Stimulated activated CD4-positive, alpha-beta T cell treated with anti-CD3 and anti-CD28 coated beads, Interleukin-1b, Interleukin-23, amount 100 ng/mL, for 24 hours (primary cell): ENCODE measurements at places on chromosomes 6 and 20.

- no peak for DNase-seq
These were observed 230.6 kb downstream of the TSHZ2 start for GRCh38 chr20:53202777-53203176.

GRCh38 chr20:21373436-21373835, 23.9 kb downstream of the NKX2-4 start:
- no peak for DNase-seq

DNA sequence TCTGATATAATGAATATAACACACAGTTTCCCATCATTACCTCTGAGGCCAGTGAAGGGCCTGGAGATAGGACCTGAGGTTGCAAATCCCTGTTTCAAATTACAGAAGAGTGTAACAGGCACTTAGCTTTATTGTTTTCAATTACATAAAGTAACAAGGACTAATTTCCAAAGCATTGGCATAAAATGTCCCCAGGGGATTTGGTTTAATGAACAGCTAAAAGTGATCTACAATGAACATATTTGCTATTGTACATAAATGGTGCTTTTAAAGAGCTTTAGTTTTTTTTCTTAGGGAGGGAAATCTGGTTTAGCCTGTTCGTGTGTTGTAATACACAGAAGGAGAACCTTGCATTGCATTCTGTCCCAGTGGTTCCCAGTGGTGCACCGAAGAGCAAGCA, 54.4 kb downstream of the HMGN3 start:
- DNase-seq: no peak

DNA sequence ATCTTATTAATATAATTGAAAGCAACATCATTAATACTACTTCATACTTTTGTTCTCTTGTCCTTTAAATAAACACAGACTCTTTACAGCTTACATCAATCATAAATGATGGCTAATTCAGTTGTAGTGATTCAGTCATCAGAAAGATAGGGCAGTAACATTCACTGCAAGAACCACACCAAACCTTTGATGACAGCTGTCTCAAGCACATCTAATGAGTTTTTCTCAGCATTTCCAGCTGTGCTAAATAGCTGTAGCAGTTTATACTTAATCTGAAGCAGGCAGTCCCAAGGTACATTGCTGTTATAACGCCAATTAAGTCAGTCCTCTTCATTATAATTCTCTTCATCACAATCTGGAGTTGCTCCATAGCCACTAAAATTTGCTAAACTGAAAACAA, 45.7 kb downstream of the PREP start:
- DNase-seq: no peak

- no peak for DNase-seq
These were observed 28.0 kb downstream of the STX11 start for GRCh38 chr6:144178323-144178722.

GRCh38 chr6:91600561-91600960, 1013.7 kb upstream of the MAP3K7 start:
- DNase-seq: no peak

GRCh38 chr6:5486214-5486613, 224.9 kb downstream of the FARS2 start:
- no peak for DNase-seq

GRCh38 chr6:142800240-142800639, 144.7 kb downstream of the HIVEP2 start:
- no peak for DNase-seq

DNA sequence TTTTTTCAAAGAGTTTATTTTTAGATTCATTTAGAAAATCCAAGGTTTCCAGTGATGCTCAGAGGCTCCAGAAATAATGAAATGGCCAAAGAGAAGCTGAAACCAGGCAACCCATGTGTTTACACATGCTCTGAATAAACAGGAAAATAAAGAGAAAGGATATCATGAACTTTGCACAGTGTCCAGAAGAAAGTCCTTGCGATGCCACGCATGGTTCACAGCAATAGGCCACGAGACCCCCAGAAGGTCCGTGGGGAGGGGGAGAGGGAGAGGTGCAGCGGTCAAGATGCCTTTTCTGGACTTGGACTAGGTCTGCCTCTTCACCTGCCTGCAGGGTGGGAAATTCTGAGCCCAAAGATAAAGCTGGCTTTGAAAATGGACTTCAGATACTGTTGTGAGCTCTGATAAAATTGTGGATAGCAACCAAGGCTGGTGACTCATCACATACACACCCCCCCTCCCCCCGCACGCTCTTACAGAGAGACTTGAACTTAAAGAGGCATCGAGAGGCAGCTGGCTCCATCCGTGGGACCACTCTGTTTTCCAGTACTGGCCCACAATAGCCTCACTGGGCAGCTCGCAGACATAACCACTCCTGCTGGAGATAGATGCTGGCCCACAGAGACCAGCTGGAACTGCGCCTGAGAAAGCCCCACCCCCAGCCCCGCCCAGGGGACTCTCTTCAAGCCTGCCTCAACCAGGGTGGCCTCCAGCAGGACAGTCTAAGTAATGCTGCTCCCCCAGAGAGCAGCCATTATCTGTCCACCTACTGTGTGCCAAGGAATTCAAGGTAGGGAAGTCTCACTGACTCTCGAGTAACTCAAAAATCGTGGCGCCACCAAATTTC, 21.2 kb upstream of the NFATC2 start:
- no peak for DNase-seq

GRCh38 chr20:38190936-38191371, 25.9 kb upstream of the TGM2 start:
- DNase-seq: no peak

DNA sequence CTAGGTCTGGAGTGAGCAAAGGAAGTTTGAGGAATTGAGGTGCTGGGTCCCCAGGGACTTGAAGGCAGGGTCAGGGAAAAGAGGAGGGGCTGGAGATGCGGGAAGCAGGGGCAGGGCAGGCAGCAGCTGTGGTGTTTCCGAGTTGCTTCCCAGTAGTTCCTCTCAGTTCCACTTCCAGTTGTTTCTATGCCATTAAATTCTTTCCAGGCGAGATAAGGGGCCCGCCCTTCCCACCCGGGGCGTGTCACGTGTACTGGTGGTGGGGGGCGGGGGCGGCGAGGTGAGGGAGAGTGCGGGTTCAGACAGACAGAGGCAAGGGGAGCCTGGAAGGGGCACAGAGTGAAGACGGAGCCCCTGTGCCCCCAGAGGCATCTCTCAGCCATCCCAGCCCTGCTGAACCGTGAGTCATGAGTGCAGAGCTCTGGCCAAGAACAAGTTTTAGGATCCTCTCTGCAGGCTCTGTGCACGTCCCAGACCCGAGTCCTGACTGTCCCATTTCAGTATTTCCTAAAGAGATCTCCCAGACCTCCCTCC, 977 bp downstream of the TNXB start:
- DNase-seq: no peak

GRCh38 chr6:2021713-2022125, 223.7 kb downstream of the GMDS start:
- DNase-seq: no peak

DNA sequence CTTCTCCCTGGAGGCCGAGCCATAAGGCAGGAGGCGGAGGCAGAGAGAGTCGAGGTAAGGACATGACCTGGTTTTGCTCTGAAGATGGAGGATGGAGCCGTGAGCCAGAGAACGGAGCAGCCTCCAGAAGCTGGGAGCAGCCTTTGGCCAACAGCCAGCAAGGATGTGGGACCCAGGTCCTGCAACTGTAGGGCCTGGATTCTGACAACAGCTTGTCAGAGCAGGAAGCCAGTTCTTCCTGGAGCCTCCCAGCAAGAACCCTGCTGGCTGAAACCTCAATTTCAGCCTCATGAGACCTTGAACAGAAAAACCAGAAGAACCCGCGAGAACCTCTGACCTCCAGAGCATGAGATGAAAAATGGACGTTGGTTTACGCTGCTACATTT, 13.4 kb upstream of the MRGBP start:
- DNase-seq: no peak

DNA sequence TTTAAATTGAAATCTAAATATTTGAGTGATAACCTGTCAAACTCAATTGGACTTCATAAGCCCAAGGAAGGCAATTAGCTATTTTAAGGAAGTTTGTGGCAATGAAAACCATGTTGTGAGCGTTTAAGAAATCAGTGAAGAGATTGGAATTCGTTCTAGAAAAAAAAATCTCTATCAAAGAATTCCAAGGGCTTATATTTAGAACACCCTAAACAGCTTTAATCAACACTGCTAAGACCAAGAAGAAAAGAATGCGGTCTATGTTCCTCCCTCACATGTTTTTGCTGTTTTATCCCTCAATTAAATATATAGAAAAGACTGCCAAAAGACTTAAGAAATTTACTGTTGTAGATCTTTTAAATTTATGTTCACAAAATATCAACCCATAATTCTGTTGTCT, 16.6 kb upstream of the ABRACL start:
- no peak for DNase-seq

GRCh38 chr6:138865480-138866109, 69.7 kb downstream of the ECT2L start:
- no peak for DNase-seq

DNA sequence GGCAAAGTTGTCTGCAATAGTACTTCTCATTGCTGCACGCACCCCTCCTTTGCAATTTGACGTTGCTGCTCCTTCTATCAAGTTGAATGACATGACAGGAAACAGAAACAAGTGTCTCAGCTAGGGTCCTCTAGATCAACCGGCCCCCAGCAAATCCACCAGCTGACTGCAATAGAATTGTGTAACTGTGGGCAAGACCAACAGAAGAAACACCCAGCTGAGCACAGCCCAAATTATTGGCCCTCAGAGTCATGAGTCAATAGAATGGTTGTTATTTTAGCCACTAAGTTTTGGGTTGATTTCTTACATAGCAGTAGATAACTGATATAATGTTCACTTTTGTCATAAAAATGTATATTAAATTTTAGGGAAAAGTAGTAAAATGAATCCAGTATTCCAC, 202.7 kb downstream of the MAFB start:
- DNase-seq: no peak
